ENCODE measurements at places on chromosomes 3 and 15.

DNA sequence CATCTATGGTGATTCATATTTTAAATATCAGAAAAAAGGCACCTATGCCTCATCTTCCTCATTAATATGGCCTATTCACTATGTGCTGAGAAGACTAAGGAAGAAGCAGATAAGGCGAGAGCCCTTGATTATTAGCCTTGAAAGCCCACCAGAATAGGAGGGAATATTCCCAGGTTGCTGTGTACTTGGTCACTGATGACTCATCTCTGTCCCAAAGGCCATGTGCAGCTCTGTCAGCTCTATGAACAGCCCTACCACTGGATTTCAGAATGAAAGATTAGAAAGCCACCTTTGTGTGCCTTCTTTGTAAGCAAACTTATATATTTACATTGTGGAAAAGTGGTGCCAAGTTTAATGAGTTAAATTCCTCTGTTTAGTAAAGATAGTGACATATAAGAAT, 211.5 kb downstream of the NFKBIZ start:
- no peak for DNase-seq

DNA sequence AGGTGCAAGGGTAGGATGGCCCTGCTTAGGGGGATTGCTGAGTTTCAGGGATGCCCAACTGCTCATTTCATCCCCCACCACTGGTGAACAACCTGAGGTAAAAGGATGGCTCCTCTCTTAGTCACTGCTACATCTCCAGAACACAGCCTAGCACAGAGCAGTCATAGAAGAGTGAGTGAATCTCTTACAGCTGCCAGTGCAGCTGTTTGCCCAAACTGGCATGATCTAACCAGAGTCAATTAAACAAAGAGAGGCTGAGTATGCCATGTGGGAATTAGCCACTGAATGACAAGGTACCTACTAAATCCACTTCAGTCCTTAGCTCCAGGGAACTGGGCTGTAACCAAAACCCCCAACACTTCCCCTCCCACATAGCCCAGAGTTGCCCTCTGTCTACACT, 6.8 kb upstream of the NCKIPSD start:
- no peak for DNase-seq

DNA sequence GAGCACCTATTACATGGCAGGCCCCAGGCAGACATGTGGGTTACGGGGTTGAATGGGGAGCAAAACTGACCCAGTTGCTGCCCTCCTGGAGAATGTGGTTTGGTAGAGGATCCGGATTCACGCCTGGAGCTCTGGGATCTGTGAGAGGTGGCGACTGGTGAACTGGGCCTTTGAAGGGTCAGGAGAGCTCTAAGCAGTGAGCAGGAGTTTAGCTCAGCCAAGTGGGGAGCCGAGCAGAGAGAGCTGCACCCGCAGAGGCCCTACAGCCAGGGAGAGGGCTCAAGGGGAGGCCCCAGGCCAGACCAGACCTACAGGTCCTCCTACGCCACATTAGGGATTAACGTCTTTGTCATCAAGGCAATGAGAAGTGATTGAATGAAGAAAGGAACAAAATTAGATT, 179.8 kb upstream of the TLE3 start:
- no peak for DNase-seq

DNA sequence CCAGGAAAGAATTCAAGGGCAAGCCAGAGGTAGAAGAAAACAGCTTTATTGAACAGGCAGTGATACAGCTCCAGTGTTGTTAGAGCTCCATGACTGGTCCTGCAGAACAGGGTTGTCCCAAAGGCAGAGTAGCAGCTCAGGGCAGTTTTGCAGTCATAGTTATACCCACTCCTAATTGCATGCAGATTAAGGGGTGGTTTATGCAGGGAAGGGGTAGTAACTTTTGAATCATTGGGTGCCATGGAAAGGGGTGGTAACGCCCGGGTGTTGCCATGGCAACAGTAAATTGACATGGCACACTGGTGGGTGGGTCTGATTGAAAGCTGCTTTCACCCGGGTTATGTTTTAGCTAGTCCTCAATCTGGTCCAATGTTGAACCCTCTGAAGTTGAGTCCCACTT, 9.7 kb upstream of the RAB6B start:
- no peak for DNase-seq

DNA sequence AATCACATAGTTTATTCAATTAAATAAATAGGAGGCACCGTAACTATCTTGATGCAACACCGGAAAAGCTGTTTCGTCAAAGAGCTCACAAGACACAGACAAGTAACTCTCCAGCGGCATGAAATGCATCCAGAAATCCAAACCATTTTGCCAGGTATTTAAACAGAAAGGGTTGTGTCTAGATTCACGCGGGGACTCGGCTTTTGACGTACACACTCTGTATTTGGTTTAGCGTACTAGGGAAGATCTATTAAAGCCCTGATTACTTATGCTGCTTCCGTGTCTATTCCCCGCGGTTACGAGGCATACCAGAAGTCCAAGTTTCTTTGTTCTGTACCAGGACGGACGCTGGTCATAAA, 718 bp downstream of the BNIP2 start:
- peak; percentile 25 for DNase-seq
